Mesothelial cell of epicardium (in vitro differentiated cells): ENCODE measurements at places on chromosomes 3 and 15. TPM values are rescaled to one million over a fixed set of nuclear protein-coding genes. Genes with fewer than 3 reads are reported as not detected.

DNA sequence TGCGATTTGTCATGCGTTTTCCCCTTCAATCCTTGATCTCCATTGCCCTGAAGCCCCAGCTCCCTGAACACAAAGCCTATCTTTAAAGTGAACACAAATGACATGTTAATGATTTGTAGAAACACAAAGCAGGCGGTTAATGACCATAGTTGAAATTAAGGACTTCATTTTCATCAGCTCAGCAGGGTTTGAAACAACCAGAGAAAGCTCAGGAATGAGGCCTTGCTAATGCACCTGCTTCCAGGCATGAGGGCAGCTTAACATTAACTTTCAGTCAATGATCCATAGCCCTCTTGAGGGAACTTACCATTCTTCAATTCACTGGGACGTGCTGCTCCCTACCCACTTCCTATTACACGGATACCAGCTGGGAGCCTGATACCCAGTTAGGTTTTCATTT lies 427.2 kb upstream of the CBLB start:
- no peak for DNase-seq

DNA sequence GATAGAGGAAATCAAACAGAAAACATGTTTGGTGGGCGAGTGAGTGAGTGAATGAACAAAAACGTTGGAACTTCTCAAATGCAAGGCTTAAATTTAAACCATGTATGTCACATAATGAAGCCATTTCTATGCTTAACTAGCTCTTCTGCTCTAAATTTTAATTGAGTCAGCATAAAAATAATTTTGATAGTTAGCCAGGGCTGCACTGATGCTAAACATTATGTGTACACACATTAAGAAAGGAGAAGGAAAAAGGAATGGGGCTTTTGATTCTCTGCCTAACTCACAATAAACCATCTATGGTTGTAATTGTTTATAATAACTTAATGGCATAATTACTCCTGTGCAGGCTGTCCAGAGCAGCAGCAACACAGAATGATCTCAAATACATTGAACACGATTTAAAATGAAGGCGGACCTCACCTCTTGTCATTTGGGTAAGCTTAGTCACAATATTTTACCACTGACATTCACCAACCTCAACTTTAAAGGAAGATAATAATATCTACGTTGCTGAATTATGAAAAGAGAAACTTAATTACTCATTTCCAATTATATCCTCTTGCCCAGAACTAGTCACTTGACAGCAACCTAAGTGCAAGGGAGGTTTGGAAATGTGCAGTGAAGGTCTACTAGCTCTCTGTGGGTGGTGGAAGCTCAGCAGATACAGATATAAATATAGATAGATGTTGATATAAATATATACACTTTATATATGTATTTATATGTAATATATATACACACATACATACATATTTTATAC lies 318.4 kb upstream of the TRIM42 start:
- DNase-seq: no peak

DNA sequence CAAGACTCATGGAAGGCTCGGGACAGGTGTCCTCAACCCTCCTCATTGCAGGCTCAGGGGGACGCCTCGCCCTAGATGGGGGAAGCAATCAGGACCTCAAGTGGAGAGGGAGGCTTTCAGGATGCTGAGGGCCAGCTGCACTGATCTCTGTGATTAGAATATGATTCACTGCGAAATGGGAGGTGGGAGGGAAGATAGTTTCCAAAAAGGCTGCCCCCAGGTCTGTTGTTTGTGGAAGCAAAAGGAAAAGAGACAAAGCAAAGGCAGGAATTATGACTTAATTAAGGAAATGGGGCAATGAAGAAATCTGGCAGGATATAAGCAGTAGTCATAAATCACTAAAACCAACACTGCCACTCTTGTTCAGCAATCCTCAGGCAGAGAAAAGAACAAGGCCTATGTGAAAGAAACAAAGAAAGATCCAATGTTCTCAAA lies 85.6 kb upstream of the ABHD17C start:
- DNase-seq: no peak

The SLC51A gene
- 0.57 to 0.80 TPM in 2 of 3 replicates, not detected in the other for total RNA-seq

DNA sequence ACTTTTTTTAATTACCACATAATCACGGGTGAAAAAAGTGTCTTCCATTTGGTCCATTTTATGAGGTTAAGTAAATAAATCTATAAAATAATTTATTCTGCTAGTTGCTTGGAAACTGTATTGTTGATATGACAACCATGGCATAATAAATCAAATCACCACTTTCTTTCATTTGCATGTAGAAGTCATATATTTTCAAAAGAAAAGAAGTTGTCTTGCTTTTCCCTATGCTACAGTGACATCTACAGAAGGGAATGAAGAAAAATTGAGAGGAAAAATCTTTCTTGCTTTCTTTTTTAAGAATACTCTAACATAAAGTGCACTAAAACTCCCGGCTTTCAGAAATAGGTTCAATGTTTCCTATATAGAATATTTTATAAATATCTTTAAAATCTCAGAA lies 228.5 kb downstream of the ZBBX start:
- DNase-seq: no peak

The RGMA gene
- total RNA-seq: 23.6 to 26.1 TPM (median 24.3 TPM) in 3 replicates

DNA sequence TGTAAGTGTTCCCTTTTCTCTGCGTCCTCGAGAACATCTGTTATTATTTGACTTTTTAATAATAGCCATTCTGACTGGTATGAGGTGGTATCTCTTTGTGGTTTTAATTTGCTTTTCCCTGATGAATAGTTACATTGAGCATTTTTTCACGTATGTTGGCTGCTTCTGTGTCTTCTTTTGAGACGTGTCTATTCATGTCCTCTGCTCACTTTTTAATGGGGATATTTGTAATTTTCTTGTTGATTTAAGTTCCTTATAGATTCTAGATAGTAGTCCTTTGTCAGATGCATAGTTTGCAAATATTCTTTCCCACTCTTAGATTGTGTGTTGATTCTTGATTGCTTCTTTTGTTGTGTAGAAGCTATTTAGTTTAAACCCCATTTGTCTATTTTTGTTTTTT lies 179.2 kb downstream of the DOCK3 start:
- no peak for DNase-seq

DNA sequence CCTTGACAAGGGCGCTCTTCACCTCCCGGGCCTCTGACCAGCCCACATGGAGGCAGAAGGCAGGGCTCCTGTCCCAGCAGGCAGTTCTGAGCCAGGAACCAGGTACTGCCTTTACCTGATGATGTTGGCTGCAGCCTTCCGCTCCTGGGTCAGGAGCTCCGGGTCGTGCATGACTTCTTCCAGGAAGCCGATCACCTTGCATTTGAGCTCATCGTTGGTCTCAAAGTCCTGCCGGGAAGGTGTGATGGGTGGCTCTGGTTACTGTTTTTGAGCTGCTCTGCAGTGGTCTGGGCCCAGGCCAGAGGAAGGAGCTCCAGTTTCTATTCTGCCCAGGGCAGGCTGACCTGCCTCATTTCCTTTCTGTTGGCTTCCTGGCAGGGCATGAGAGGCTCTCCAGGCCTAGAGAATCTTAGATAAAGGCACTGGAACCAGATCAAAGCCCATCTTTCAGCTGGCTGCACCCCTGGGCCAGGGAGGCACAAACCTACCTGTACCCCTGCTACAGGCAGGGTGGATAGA lies 53.2 kb upstream of the CTSH start:
- no peak for DNase-seq

DNA sequence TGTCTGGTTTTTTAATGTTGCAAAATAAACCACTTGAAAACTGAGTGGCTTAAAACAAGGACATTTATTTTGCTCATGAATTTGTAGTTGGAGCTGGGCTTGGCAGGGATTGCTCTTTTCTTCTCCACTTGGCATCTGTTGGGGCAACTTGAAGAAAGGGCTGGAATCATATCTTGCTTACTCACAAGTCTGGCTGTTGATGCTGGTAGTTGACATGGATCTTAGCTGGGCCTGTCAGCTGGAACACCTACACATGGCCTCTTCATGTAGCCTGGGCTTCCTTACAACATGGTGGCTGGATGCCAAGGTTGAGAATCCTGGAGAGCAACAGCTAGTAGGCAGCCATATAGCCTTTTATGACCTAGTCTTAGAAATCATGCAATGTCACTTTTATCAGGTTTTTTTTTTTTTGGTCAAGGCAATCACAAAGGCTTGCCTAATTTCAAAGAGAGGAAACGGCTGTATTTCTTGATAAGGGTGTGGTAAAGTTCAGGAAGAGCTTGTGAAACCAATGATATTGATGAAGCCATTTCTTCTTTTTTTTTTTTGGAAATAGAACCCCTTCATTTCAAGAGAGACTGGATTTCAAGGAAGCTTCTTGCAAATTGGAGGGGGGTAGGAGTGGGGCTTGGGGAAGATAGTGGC lies 262.1 kb downstream of the IL20RB start:
- no peak for DNase-seq

GRCh38 chr3:187568171-187568570 lies 102.0 kb downstream of the SST start:
- no peak for DNase-seq

The DLL4 gene
- total RNA-seq: 0.20 to 0.31 TPM (median 0.24 TPM) in 3 replicates

The PLSCR2 gene
- total RNA-seq: 0.31 TPM in 1 of 3 replicates, not detected in the others

GRCh38 chr3:72628065-72628464 lies 220.2 kb downstream of the SHQ1 start:
- peak; percentile 69 for DNase-seq

The SAMD7 gene
- not detected in 3 replicates for total RNA-seq

- DNase-seq: no peak
Observed at GRCh38 chr15:65409036-65409631, 13.6 kb downstream of the IGDCC4 start.

DNA sequence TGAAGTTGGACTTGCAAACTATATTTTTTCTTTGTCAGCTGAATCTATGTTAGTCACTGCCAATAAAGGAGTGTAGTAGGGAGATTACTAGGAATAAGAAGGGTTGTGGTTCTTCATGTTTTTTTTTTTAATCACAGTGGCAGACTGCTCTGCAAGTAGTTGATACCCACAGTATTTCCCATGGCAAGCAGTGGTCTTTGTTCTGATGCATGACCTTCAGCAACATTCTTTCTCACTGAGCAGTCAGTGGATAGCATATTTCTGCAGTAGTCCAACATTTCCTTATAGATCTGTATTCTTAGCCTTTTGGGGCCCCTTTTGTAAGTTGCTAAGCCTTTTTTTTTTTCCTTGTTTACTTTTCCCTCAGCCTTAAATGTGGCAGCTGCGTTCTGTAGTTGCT lies 151.1 kb downstream of the DOCK3 start:
- DNase-seq: no peak

GRCh38 chr3:100047455-100048141 lies 66.7 kb downstream of the FILIP1L start:
- no peak for DNase-seq

DNA sequence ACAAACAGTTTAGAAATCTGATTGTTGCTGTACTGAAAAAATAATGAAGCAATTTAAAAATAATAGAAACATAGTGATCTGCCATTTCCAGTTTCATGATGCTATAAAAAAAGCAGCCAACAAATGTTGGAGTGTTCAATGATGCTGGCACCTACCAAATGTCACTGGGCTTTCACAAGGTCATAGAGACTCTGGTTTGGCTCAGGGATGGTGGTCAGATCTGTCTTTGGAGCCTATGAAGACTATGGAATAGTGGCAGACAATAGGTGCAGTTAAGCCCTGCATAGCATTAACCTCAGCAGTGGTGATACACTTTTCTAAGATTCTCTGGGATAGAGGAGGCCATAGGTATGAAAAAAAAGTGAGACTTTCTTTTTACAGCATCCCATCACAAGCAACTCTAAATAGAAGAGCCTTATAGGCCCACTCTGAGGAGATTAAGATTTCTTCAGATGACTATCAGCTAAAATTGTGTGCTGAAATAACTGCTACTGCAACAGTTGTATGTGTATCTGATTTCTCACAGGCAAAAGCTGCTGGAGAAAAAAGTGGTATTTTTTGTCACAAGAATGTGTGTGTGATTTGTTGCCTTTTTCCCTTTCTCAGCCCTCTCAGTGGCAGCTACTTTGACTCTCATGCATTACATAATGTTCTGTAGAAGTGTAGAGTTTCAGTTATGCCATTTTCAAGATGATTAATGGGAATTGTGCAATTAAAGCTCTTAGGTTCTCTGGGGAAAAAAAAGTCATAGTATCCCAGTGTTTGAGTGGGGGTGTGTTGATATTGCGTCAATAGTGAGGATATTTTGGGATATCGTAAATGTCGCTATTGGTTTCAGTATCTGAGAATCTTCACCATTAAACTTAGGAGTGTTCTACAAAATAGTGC lies 137.4 kb downstream of the MBNL1 start:
- no peak for DNase-seq

- DNase-seq: no peak
Observed at GRCh38 chr3:187746442-187747281, 1.4 kb upstream of the BCL6 start.

DNA sequence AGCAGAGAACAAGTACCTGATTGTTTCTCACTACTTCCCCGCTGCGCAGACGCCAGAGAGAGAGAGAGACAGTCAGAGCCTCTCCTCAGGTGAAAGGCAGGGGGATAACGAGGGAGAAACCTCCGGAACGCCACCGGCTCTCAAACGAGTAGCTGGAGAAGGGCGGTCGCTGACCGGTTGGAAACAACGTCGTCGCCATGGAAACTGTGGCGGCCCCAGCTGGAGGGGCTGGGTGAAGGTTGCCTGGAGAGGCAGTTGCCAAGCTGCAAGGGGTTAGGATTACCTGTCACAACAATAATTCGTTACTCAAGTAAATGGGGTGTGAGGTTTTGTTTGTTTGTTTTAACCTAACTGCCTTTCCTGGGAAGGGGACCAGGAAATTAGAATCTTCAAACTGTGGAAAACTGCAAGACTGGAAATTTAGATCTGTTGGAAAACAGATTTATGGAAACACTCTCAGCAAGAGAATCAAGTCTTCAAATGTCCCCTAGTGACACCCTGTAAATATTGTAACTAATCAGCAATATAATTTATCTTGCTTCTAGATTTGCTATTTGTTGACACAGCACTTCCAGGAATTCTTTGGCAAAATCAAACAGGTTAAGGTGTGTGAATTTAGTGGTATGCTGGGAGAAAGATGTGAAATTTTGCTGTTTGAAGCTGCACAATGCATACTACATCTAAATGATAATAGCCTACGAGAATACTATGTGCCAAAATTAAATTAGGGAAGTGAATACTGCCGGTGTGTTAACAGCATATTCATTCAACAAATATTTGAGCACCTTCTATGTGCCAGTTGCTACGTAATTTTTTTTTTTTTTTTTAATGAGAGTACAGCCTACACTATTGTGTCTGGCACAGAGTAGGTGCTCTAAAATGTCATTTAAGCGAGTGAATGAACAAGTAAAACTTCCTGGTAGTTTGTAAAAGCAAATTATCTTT lies at the start of gene DNAH12:
TSS of gene DNAH12 (minus strand) at position 164 of the 945 bp plus-strand sequence. CDS start 1,474 bp downstream, outside the sequence.
- DNase-seq: peak; percentile 62

- no peak for DNase-seq
Observed at GRCh38 chr3:178771511-178771910, 235.3 kb downstream of the KCNMB2 start.

- DNase-seq: no peak
Observed at GRCh38 chr15:73295630-73296286, 73.0 kb downstream of the HCN4 start.

GRCh38 chr3:72353236-72354128 lies 494.8 kb downstream of the SHQ1 start:
- no peak for DNase-seq

GRCh38 chr15:67244971-67245478 lies 9.4 kb downstream of the AAGAB start:
- no peak for DNase-seq

GRCh38 chr3:14016900-14017475 lies 107.7 kb downstream of the CHCHD4 start:
- DNase-seq: no peak

The SELENOK gene
- 32.6 to 34.2 TPM (median 33.4 TPM) in 3 replicates for total RNA-seq

The CCR8 gene
- total RNA-seq: not detected in 3 replicates

GRCh38 chr3:186985661-186986364 lies 55.5 kb downstream of the ST6GAL1 start:
- DNase-seq: no peak
